H1 (cell line): ENCODE measurements at places on chromosomes 11 and 22. TPM values are rescaled to one million over a fixed set of nuclear protein-coding genes. Genes with fewer than 3 reads are reported as not detected.

DNA sequence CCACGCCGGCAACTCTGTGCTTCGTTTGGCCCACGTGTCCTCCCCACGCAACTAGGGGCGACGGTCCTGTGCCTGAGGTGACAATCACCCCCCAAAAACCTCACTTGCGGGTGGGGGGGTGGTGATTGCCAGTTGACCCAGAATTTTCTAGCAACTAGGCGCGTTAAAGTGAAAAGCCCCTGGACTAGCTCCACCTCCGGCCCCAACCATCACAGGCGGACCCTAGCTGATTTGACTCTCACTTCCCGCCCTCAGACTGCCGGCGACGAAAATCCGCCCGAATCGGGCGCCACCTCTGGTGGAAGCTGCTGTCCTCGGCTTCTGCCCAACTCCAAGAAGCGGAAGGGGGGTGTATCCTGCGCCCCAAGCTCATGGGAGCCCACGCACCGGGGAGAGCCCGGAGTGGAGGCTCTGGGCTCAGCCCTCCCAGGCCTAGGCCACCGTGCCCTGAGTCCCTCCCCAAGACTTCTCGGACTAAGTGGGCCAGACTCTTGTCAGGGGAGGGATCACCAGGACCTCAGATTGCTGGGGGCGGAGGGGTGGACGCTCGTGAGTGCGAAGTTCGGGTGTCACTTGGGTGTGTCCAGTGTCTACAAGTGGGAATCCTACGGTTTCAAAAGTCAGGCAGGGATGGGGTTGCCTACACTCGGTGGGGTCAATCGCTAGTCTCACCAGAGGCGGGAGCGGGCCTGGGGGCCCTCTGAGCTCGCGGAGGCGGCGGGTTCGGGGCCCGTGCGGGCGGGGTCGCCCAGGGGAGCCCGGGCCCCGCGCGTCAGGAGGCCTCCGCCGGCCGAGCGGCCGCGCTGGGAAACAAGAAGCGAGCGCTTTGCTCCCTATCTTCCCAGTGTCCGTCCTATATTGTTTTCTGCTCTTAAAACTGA, 12.3 kb downstream of the PAX6 start:
- peaks cover 20% of the 10 kb centered on the region for H3K4me1 ChIP-seq
- peak; percentile 89 for DNase-seq
- H3K4me3 ChIP-seq = peak overlapping the region; percentile 62
- H3K36me3 ChIP-seq = no peaks in the 10 kb centered on the region
- H3K27ac ChIP-seq = no peak overlapping the region
- H3K27me3 ChIP-seq = peaks cover 85% of the 10 kb centered on the region

DNA sequence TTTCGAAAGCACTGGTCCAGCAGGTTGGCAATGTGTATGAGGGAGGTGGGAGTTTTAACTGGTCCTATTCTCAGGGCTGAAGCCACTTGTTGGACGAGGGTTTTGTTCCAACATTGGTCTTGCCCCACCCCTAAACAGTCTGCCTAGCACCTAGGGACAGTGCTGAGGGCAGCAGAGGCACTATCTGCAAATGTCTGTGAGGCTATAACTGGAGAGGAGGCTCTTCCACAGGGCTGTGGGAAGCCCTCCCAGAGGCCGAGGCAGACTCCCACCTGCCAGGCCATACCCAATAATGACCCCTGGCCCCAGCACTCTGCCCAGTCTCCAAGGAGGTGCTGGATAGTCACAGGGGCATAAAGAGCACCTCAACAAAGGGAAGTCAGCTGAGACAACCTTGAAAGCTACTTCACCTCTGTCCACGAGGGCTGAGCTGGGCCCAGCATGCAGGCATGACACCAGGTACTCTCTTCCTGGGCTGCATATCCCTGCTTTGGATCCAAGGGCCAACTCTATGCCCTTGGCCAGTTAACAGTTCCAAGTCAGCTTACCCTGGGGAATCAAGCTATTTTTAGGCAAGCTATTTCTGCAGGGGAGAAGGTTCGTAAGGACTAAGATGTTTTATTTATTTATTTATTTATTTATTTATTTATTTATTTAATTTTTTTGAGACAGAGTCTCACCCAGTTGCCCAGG, 40.2 kb upstream of the SLC25A1 start:
- no peak for DNase-seq
- H3K36me3 ChIP-seq = no peaks in the 10 kb centered on the region; the same call in 1 of the 2 replicates
- peaks cover 11% of the 10 kb centered on the region for H3K4me1 ChIP-seq
- H3K27me3 ChIP-seq = no peaks in the 10 kb centered on the region
- no peak overlapping the region for H3K27ac ChIP-seq
- no peak overlapping the region for H3K4me3 ChIP-seq

DNA sequence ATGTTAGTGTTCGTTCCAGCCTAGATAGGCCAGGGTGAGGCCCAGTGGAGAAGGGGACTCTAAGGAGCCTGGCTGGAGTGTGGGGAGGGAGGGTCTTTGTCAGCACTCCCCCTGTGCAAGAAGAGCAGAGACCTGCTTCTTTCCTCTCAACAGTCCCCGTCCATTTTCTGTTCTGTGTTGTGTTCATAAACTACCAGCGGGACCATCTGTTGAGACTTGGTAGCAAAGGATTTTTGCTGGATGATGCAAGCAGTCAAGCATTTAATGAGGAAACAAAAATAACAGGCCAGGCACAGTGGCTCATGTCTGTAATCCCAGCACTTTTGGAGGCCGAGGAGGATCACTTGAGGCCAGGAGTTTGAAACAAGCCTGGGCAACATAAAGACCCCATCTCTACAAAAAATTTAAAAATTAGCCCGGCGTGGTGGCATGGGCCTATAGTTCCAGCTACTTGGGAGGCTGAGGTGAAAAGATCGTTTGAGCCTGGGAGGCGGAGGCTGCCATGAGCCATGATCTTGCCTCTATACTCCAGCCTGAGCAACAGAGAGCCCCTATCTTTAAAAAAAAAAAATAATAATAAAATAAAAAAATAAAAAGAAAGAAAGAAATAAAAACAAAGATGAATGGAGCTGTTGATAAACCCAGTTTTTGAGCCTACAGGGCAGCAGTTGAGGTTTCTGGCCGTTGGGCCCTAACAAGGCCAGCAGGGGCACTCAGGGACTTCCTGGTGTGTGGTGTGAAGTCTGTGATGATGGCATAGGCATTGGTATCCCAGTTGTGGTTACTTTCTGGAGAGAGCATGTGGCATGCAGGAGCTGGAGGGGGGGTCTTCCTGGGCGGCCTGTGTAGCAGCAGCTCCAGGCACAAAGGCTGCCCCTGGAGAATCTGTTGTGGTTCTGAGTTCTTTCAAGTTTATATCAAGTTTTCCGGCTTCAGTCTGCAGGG, 1.7 kb upstream of the TXNRD2 start:
- no peaks in the 10 kb centered on the region for H3K36me3 ChIP-seq
- H3K27ac ChIP-seq = no peak overlapping the region
- peaks cover 4% of the 10 kb centered on the region for H3K4me1 ChIP-seq
- DNase-seq = no peak
- H3K27me3 ChIP-seq = no peaks in the 10 kb centered on the region
- H3K4me3 ChIP-seq = no peak overlapping the region

DNA sequence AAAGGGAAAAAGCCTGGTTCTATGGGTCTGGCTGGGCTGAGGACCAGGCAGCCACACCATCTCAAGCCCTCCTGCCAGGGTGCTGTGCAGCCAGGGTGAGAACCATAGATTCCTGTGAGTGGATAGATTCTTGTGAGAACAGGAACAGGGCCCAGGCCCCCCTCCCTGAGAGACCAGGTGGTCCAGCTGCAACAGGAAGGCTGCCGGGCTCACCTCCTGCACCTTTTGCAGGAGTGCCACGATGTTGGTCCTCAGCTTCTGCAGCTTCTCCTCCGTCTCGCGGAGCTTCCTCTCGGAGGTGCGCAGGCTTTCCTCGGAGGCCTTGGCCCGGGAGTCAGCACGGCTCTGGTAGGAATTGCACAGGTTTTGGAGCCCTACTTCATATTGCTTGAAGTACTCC, 40.8 kb downstream of the MORC2 start:
- no peak overlapping the region for H3K27ac ChIP-seq
- no peaks in the 10 kb centered on the region for H3K27me3 ChIP-seq
- H3K4me3 ChIP-seq = no peak overlapping the region

GRCh38 chr11:29914203-29914930, 102.5 kb downstream of the KCNA4 start:
- no peak for DNase-seq
- no peaks in the 10 kb centered on the region for H3K36me3 ChIP-seq
- peaks cover 2% of the 10 kb centered on the region for H3K27me3 ChIP-seq
- H3K4me1 ChIP-seq = no peaks in the 10 kb centered on the region
- H3K27ac ChIP-seq = no peak overlapping the region

GRCh38 chr22:25060522-25061071, 108.1 kb downstream of the KIAA1671 start:
- no peak overlapping the region for H3K4me3 ChIP-seq
- peaks cover 5% of the 10 kb centered on the region for H3K4me1 ChIP-seq
- DNase-seq = no peak
- no peaks in the 10 kb centered on the region for H3K36me3 ChIP-seq

DNA sequence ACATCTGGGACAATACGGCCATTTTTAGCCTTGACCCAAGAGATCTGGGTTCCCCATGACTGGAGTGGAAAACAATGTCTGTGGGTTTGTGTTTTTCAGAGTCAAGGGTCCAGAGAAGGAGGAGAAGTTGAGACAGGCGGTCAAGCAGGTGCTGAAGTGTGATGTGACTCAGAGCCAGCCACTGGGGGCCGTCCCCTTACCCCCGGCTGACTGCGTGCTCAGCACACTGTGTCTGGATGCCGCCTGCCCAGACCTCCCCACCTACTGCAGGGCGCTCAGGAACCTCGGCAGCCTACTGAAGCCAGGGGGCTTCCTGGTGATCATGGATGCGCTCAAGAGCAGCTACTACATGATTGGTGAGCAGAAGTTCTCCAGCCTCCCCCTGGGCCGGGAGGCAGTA, 15.7 kb downstream of the NNMT start:
- H3K4me1 ChIP-seq = peaks cover 10% of the 10 kb centered on the region
- H3K4me3 ChIP-seq = no peak overlapping the region
- DNase-seq = no peak
- no peaks in the 10 kb centered on the region for H3K36me3 ChIP-seq
- H3K27me3 ChIP-seq = no peaks in the 10 kb centered on the region
- no peak overlapping the region for H3K27ac ChIP-seq

GRCh38 chr11:22666688-22667439, 453 bp downstream of the GAS2 start:
- H3K4me1 ChIP-seq = peaks cover 5% of the 10 kb centered on the region; the same call in 1 of the 2 replicates
- peaks cover 2% of the 10 kb centered on the region; the same call in 1 of the 2 replicates for H3K27me3 ChIP-seq
- H3K27ac ChIP-seq = no peak overlapping the region

- peak overlapping the region; percentile 46; the same call in 1 of the 2 replicates for H3K27ac ChIP-seq
- H3K36me3 ChIP-seq = peaks cover 21% of the 10 kb centered on the region
- no peaks in the 10 kb centered on the region for H3K27me3 ChIP-seq
These were observed 18.4 kb downstream of the BCL9L start for GRCh38 chr11:118907051-118908042.

- no peaks in the 10 kb centered on the region for H3K4me1 ChIP-seq
- H3K36me3 ChIP-seq = no peaks in the 10 kb centered on the region
- H3K27me3 ChIP-seq = no peaks in the 10 kb centered on the region
- no peak overlapping the region for H3K4me3 ChIP-seq
These were observed 46.2 kb downstream of the CACNA1I start for GRCh38 chr22:39616781-39617180.

DNA sequence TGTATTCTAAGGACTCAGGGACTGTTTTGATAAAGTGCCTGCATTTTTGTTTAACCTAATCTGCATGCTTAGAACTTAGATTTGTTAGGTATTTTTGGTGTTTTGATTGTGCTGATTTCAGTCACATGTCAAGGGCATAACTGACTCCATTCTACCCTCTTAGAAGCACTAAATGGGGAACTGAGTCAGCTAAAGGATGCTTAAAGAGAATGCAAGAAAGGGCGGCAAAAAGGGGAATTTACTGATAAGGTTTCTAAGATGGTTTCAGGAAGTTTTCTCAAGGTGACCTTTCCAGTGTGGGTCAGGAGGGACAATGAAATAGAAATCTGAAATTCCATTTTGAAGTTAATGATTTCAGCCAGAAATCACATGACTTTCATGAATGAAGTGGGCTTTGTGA, 43.0 kb downstream of the MMP20 start:
- no peaks in the 10 kb centered on the region for H3K27me3 ChIP-seq
- DNase-seq = no peak
- H3K36me3 ChIP-seq = no peaks in the 10 kb centered on the region
- no peaks in the 10 kb centered on the region for H3K4me1 ChIP-seq
- no peak overlapping the region for H3K4me3 ChIP-seq

- no peak for DNase-seq
- no peak overlapping the region for H3K4me3 ChIP-seq
- H3K4me1 ChIP-seq = no peaks in the 10 kb centered on the region
- H3K36me3 ChIP-seq = no peaks in the 10 kb centered on the region
- H3K27me3 ChIP-seq = no peaks in the 10 kb centered on the region
These were observed 53.0 kb downstream of the GRAMD4 start for GRCh38 chr22:46673205-46673604.

GRCh38 chr11:13104619-13105236, 95.6 kb downstream of the RASSF10 start:
- H3K36me3 ChIP-seq = no peaks in the 10 kb centered on the region
- H3K27me3 ChIP-seq = no peaks in the 10 kb centered on the region
- H3K27ac ChIP-seq = no peak overlapping the region
- no peak overlapping the region for H3K4me3 ChIP-seq
- peaks cover 5% of the 10 kb centered on the region for H3K4me1 ChIP-seq

DNA sequence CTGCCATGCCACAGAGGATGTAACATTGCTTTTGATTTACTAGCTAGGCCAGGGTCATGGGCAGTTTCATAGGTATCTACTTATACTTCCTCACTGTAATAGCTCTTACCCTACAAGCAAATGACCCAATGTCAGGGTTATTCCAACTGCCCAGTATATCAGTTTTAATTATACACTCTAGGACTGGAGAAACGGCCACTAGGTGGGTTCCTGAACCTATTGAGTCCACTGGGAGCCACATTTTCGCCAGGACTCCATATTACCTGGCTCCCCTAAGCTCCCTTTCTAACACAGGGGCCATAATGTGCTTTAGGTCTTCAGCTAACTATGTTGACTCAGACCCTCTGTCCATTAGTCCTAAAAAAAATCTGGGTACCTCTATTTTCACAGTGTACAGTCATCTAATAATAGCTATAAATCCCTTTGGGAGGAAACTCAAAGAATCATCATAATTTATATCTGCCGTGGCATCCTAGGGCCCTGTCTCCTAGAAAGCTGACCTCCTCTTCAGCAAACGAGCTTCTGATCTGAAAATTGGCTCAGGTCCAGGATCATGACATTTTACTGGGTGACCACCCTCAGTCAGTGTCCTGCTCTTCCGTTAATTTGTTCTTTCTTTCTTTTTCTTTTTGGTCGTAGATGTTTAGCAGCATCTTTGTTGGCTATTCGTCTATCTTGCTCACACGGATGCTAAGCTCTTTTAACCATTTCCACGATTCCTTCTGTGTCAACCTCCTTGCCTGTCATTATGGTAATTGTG, 244.3 kb downstream of the FAM76B start:
- H3K27me3 ChIP-seq = no peaks in the 10 kb centered on the region
- DNase-seq = no peak
- H3K27ac ChIP-seq = no peak overlapping the region

- no peaks in the 10 kb centered on the region for H3K4me1 ChIP-seq
- no peak for DNase-seq
- no peak overlapping the region for H3K27ac ChIP-seq
- no peaks in the 10 kb centered on the region for H3K36me3 ChIP-seq
- H3K27me3 ChIP-seq = no peaks in the 10 kb centered on the region
These were observed 89.7 kb upstream of the SHANK2 start for GRCh38 chr11:71342116-71342515.

The FSHB gene
- not detected in 2 replicates for total RNA-seq

The TSPAN4 gene
- total RNA-seq = 74.1 and 75.8 TPM in 2 replicates

The BAIAP2L2 gene
- 5.4 and 7.2 TPM in 2 replicates for total RNA-seq

The DCHS1 gene
- 10.5 and 11.3 TPM in 2 replicates for total RNA-seq

The POU2AF2 gene
- not detected in 2 replicates for total RNA-seq

The C11orf91 gene
- total RNA-seq = not detected in 2 replicates
